ENCODE measurements at places on chromosomes 2 and 18. TPM values are rescaled to one million over a fixed set of nuclear protein-coding genes. Genes with fewer than 3 reads are reported as not detected.

DNA sequence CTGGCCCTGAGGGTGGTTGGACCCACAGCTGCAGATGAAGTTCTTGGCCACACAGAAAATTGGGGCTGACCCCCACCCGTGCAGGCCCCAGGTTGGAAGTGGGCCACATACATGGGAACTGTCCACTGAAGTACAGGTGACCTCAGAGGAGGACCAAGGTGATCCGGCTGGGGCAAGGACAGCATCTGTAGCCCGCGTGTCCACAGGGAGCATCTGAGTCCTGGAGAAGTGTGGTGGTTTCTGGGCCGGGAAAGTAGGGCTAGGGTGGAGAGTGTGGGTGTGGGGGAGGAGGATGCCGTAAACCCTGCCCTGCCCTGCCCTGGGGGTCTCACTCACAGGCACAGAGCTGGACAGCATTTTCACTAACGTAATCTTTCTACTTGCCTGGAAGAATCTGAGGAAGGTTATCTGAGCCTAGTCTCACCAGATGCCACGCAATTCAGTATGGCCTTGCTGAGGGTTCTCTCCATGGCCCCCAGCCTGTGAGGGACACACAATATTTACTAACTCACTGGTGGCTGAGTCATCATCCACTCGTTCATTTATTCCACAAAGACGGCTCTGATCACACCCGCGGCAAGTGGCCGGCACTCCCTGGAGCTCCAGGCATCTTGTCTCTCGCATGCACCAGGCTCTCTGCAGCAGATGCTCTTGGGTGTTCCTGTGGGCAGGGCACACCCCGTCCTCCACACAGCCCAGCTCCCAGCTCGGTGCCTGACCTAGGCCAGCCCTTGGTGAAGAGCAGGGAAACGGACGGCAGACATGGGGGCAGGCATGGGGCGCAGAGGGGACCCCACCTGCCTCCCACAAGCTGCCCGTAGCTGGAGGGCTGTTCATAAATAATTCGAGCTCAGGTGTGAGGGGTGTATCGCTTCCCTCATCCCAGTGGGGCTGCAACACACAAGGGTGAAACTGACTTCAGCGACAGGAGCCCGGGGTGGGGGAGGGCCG is 51.2 kb downstream of the INHBB start:
- H3K4me3 ChIP-seq: no peak overlapping the region
- H3K36me3 ChIP-seq: no peaks in the 10 kb centered on the region
- no peak for DNase-seq
- no peaks in the 10 kb centered on the region for H3K27me3 ChIP-seq
- no peak overlapping the region for H3K27ac ChIP-seq

TMEM17 gene
- total RNA-seq: not detected

SRD5A2 gene
- total RNA-seq: not detected

PROKR1 gene
- not detected for total RNA-seq

- H3K36me3 ChIP-seq: no peaks in the 10 kb centered on the region
- no peaks in the 10 kb centered on the region for H3K27me3 ChIP-seq
- DNase-seq: no peak
These were observed 298.8 kb upstream of the FANCL start for GRCh38 chr2:58539973-58540372.

DNA sequence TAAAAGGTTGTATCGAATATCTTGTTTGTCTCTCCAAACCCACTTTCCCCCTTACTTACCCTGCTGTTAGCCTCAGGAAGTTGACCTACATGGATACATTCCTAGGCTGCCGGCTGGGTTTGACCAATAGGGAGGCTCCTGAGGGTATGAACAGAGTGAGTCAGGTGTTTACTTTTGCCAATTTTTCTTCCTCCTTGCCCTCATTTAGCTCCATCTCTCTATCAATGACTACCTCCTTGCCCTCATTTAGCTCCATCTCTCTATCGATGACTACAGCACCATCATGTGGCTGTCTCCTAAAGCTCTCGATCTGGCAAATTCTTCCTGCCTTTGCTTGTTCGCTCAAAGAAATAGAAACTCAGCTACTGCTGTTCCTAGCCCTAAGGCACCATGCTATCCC is 571.9 kb upstream of the CRIM1 start:
- no peaks in the 10 kb centered on the region for H3K27me3 ChIP-seq
- no peak overlapping the region for H3K4me3 ChIP-seq
- no peak for DNase-seq

DNA sequence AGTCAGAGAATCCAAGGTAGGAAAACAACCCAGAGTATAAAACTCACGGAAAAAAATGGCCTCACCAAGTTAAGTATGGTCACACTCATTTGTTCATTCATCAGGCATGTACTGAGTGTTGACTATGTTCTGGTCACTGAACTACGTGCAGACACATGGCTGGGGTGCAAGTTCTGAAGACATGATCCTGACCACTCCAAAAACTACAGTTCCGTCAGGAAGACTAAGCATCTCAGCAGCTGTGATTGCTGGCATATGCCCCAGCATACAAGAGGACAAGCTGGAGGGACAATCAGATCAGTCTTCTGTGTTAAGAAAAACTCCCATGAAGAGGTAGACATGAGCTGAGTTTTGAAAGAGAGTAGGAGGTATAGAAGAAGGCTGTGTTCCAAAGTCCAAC is 72.8 kb downstream of the TCF4 start:
- H3K4me3 ChIP-seq: no peak overlapping the region
- no peak overlapping the region for H3K27ac ChIP-seq
- no peak for DNase-seq
- H3K36me3 ChIP-seq: no peaks in the 10 kb centered on the region

Measured in CD4-positive, alpha-beta memory T cell (primary cell).